HS-5 (cell line): ENCODE measurements at places on chromosomes 7 and 10.
A peak's percentile ranks its signal among the peaks of the same experiment; 100 is the strongest.

- no peak for DNase-seq
Observed at GRCh38 chr7:66807736-66808135, 67.2 kb downstream of the RABGEF1 start.

- no peak for DNase-seq
Observed at GRCh38 chr10:75066271-75066670, 45.2 kb upstream of the SAMD8 start.

GRCh38 chr7:147413557-147413870 lies 1177.1 kb upstream of the C7orf33 start:
- no peak for DNase-seq

DNA sequence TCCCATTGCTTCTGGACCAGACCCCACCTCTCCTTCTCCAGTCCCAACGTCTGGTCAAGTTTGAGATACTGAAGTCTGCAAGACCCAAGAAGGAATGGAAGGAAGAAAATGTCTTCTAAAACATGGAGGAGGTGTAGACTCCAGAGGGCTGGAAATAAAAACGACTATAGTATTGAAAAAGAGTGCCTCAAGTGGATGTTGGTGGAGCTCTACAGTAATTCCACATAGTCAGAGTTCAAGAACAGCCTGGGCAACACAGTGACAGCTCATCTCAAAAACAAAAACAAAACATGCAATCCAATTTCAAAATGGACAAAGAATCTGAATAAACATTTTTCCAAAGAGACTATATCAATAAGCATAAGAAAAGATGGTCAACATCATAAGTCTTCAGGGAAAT lies 2.3 kb upstream of the PCGF6 start:
- DNase-seq, result no peak

- no peak for DNase-seq
Observed at GRCh38 chr7:27095050-27095896, 527 bp downstream of the HOXA1 start.

- DNase-seq, result no peak
Observed at GRCh38 chr10:13717571-13717935, 130.8 kb downstream of the PRPF18 start.

DNA sequence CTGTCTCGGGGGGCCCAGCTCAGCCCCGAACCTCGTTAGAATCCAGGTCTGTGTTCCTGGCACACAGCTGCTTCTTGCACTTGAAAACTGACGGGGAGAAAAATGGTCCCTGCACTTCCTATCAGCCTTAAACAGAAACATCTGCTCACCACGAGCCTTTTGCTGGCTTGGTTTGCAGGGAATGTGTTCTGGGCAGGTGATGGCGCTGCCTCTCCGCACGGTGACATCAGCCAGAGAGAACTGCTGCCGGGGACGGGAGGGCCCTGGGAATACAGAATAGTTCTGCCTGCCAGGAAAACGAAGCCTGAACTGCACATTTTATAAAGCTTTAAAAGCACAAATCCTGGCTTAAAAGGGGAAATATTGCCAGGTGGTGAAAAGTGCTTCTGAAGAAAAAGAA lies 622.5 kb downstream of the TYW1 start:
- DNase-seq, result no peak

DNA sequence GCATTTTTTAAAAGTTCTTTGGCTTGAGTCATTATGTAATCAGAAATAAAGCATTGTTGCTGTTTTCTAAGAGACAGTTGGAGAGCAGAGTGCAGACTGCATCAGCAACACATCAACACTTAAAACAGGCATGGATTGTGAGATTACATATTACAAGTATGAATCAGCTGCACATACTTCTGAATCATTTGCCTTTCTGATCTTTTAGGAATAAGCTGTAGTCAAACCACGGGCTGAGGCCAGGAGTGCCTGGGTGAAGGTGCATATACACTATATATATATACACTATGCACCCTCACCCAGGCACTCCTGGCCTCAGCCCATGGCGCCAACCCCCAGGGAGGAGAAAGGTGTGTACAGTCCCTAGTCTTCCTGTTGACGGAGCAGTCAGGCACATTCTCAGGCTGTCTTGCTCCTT lies 52.4 kb upstream of the DLX6 start:
- peak; percentile 59 for DNase-seq

- no peak for DNase-seq
Observed at GRCh38 chr7:44366986-44367385, 41.6 kb upstream of the CAMK2B start.

- DNase-seq, result no peak
Observed at GRCh38 chr10:126225672-126226008, 162.6 kb downstream of the ADAM12 start.

DNA sequence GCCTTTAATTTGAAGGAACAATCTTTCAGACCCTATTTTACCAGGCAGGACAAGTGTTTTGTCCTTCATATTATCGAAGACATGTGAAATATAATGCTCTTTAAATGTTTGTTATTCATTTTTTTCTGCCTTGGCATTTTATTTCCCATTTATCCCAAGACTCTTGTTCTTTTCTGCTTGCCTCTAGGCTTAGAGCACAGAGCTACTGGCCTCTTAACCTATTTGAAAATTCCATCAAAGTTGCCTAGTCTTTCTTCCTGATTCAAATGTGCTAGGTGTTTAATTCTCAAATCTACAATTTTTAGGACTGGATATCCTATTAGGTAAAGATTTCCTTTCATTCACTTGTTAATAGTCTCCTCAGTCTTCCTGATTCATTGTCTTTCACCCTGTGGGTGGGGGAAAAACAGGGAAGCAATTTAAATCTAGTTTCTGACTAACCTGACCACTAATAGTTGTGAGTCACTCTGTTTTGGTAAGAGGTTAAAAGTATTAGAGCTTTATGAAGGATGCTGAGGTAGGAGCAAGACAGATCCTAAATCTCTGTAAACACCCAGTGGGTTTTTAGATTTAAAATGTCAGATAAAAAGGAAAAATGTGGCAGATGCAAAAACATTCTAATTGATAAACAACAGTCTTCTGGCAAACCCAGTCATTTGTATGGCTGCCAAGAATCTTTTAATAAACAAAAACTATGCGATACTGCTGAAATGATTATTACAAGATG lies 1.5 kb downstream of the LIPK start:
- DNase-seq, result peak; percentile 55

GRCh38 chr7:141369422-141369821 lies 181.8 kb upstream of the AGK start:
- no peak for DNase-seq

DNA sequence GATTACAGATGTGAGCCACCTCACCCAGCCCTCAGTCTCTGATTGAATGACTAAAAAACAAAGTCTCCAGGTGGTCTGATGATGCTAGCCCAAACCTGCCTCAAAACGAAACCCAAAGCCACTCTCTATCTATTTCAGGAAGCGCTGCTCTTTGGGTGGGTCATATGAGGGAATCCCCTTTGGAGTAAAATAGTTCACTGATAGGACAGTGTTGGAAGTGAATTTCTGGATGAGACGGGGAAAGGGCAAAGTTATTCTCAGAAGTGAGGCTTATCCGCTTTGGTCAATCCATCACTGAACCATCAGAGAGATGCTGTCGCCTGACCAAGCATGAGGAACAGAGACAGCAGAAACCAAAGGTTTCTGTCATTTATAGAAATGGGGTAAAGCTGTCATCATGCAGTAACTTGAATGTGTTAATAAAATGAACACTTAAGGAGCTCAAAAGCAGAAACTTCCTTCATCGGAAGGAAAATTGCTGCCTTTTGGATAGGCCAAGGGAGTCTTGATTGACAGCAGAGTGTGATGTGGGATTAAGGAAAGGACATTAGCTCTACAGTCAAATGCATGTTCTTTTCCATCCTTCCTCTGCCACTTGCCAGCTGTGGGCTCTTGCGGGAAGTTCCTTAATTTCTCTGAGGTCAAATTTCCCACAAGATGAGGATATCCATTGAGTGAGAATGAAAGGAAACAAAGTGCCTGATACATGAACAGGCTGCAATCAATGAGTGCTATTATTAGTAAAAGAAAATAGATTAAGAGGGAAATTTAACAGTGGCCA lies 64.9 kb upstream of the C1QL3 start:
- DNase-seq, result no peak

DNA sequence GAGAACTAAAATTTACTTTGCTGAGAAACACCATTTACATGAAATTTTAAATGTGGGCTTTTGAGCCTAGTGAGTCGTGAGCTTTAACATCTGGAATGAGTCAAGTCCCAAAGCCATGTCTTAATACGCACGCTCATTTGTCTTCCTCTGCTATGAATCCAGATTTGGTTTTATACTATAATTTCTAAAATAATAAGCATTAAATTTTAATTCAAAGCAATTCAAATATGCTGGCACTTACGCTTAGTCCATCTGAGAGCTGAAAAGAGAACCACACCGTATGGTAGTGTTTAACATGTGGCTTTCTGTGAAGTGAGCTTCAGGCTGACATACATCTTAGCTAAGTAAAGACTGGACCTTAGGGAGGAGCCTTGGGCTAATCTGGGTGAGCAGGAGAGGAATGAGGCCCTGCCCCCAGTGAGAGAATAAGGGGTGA lies 52.2 kb downstream of the CUBN start:
- no peak for DNase-seq

DNA sequence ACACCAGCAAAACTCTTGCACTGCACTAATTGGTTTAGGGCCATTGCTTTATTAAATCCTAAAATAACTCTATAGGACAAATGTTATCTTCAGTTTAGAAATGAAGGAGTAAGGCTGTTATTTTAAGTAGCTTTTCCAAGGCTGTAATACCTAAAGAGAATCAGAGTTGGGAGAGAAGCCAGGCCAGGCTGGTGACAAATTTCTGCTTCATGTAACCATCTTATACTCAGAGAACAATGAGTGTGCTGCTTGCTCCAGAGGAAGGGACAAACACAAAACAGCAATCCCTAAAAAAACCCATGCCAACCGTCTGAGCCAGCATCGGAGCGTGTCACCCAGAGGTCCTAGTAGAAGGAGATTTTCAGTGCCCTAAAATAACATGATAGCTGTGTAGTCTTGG lies 49.7 kb upstream of the TARP start:
- no peak for DNase-seq
